ENCODE measurements at places on chromosomes 6 and 20. TPM values are rescaled to one million over a fixed set of nuclear protein-coding genes. Genes with fewer than 3 reads are reported as not detected.

- no peak for DNase-seq
These were observed 87.7 kb upstream of the MAFB start for GRCh38 chr20:40776466-40777457.

GRCh38 chr20:12049125-12049524, 131.4 kb downstream of the BTBD3 start:
- DNase-seq, result no peak

DNA sequence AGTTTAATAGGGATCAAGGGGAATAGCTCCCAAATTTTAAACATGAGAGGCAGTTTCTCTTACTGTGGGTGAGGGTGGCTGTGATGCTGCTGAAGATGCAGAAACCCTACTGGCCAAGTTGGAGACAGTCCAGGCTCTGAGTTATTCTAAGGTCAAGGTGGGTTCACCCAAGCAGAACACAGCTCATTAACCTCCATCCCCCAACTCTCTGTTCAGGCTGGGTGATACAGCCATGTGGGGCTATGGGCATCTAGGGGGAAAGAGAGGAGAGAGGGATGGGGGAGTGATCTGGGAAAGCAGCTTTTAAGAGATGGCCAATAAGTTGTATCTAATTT, 18.9 kb upstream of the TRAM2 start:
- DNase-seq, result no peak

DNA sequence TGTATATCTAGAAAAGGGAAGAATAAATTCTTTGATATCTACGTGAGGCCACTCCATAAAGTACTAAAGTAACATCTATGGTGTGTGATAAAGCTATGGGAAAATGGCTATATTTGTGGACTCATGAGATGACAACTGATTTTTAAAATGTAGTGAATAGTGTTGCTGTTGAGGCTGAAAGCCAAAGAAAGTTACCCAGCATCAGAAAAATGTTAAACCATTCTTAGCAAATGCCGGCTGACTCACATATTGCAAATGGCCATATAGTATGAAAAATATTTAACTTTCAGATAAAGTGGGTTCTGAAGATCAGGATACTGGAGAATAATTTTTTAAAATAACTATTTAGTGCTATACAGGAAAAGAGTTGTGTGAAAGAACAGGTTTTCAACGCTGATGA, 129.9 kb upstream of the GRIK2 start:
- DNase-seq, result no peak

GRCh38 chr20:14576196-14576877, 238.9 kb upstream of the FLRT3 start:
- DNase-seq, result no peak

- DNase-seq, result no peak
These were observed 87.6 kb upstream of the FRMD1 start for GRCh38 chr6:168166627-168167026.

DNA sequence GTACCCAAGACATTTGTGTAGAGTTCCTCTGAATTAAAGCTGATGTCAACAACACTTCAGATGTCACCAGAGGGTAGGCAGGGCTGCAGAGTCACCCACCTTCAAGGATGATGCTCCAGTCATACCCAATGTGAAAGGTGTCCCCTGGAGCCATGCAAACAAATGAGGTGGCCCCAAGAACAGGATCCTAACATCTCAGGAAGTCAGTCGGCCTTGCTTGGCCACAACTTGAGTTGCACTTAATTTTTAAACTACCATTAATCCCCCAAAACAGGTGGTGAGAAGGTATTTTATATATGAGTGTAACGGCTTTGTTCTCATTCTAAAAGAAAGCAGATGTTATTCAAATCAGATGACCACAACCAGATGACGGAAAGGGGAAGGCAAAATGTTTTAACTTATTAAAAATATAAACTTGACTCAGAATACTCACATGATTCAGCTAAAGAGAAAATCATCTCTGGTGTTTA, 21.1 kb upstream of the SERPINB1 start:
- no peak for DNase-seq

GRCh38 chr6:150905769-150906168, 40.3 kb downstream of the MTHFD1L start:
- DNase-seq, result no peak

- DNase-seq, result no peak
These were observed 11.3 kb downstream of the NOX3 start for GRCh38 chr6:155444120-155444917.

Gene UQCC2
- 27.5 TPM for total RNA-seq

Gene BAG2
- total RNA-seq, result 74.5 TPM

Gene PARD6B
- total RNA-seq, result 0.83 TPM

Gene GTSF1L
- not detected for total RNA-seq

Gene ANKRD66
- not detected for total RNA-seq
